ENCODE measurements at places on chromosomes 2 and 18.

DNA sequence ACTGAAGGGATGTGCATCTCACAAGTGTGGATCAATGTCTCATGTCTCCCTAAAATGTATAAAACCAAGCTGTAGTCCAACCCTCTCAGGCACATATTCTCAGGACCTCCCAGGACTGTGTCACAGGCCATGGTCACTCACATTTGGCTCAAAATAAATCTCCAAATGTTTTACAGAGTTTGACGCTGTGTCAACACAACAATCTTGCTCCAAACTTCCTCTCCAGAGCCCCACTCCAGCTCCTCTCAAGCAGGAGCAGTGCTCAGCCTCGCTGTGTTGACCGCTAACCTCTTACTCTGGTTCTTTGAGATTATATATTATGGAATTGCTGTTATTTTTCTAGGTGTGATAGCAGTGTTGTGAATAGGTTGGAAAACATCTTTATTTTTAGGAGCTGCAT, 56.2 kb downstream of the CYP27C1 start:
- no peak for DNase-seq

DNA sequence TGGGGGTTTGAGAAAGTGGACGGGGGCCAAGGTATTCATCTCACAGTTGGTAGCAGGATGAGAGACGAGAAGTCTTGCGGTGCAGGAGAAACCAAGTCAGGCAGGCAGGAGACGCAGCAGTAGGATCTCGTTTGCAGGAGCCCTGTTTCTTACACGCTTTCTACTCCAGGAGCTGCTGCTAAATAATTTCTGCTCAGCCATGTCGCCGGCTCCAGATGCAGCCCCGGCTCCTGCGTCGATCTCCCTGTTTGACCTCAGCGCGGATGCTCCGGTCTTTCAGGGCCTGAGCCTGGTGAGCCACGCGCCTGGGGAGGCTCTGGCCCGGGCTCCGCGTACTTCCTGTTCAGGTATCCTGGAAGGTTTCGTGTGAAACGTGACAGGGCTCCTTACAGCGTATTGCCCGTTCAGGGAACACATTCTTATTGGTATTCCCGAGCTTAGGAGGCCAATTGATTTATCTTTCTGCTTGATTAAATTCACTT, 494 bp downstream of the ANKZF1 start:
- peak; percentile 24 for DNase-seq

GRCh38 chr2:69579536-69579935, 64.0 kb downstream of the AAK1 start:
- DNase-seq, result no peak

DNA sequence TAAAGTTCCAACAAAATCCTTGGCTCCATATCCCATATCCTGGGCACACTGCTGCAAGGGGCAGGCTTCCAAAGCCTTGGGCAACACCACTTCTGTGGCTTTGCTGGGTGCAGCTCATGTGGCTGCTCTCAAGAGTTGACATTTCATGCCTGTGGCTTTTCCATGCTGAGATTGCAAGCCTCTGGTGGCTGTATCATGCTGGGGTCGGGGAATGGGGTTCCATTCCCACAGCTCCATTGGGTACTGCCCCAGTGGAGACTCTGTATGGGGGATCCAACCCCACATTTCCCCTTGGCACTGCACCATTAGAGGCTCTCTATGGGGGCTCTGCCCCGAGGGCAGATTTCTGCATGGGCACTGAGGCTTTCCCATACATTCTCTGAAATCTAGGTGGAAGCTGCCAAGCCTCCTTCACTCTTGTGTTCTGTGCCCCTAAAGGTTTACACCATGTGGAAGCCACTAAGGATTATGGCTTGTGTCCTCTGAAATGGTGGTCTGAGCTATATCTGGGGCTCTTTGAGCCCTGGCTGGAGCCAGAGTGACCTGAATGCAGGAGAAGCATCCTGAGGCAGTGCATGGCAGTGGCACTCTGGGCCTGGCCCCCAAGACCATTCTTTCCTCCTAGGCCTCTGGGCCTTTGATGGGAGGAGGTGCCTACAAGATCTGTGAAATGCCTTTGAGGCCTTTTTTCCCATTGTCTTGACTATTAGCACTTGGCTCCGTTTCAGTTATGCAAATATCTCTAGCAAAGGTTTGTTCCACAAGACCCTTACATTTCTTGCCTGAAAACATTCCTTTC, 107.9 kb downstream of the PTGR3 start:
- no peak for DNase-seq

- peak; percentile 9 for DNase-seq
These were observed 12.5 kb upstream of the LBH start for GRCh38 chr2:30218814-30219213.

- peak; percentile 39 for DNase-seq
These were observed 16.4 kb downstream of the MAP3K19 start for GRCh38 chr2:135030826-135031225.

GRCh38 chr2:224357098-224357901, 44.6 kb downstream of the FAM124B start:
- DNase-seq, result peak; percentile 32

- DNase-seq, result no peak
These were observed 574 bp downstream of the NIFK start for GRCh38 chr2:121736140-121736461.

DNA sequence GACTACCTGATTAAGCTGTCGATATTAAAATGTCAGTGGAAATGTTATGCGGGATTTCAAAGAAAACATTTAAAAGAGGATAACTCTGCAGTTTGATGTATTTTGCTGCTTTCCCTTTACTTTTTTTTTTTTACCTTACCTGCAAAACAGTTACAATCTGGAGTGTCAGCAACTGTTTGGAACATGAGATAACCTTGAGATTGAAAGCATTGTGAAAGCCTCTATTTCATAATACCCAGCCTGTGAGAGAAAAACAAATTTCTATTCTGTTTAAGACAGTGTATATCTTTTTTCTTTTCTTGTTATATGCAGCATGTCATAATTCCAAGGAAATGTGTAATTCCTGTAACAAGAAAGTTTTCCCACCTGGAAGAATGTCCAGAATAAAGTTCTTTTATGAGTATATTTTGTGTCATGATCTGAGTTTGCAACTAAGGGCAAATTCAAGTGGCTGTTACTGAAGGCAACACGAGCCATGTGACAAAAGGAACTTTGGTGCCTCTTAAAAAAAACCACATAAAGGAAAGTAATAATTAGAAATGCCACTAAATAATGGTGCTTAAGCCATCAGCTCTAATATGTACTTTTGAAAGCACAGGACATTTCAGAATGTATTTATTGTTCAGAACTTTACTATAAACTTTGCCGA, 297.0 kb upstream of the DSEL start:
- DNase-seq, result no peak

DNA sequence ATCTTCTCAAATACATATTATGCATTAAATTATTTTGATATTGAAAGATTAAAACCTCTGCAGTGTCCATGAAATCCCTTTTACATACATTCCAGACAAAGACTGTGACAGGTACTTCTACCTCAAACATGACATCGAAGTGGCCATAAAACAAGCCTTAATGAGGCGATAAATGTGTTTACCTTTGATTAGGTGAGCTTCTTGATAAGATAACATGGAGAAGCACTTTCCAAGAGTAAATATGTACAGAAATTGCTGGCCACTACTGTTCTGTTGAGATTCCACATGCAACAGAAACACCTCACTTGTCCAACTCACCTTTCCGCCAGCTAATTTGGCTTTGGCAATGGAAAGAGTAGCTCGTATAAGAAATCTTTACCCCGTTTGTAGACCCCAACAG, 55.2 kb downstream of the ZEB2 start:
- DNase-seq, result no peak

DNA sequence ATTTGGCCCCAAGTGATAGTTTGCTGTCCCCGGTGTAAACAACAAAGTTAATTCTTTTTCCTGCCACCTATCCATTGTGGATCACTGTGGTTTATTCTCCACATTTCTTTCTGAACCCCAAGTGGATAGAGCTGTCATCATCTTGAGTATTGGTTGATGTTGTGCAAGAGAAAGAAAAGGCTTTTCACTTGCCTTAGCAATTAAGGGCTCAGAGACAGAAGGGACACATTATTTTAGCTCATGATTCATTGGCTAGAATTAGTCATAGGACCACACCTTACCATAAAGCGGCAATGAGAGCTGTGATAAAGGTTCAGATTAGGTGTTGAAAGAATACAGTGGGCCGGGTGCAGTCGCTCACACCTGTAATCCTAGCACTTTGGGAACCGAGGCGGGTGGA, 442.1 kb upstream of the DCC start:
- DNase-seq, result no peak

All from astrocyte (in vitro differentiated cells and primary cell).